ENCODE measurements at places on chromosomes 13 and 19.

DNA sequence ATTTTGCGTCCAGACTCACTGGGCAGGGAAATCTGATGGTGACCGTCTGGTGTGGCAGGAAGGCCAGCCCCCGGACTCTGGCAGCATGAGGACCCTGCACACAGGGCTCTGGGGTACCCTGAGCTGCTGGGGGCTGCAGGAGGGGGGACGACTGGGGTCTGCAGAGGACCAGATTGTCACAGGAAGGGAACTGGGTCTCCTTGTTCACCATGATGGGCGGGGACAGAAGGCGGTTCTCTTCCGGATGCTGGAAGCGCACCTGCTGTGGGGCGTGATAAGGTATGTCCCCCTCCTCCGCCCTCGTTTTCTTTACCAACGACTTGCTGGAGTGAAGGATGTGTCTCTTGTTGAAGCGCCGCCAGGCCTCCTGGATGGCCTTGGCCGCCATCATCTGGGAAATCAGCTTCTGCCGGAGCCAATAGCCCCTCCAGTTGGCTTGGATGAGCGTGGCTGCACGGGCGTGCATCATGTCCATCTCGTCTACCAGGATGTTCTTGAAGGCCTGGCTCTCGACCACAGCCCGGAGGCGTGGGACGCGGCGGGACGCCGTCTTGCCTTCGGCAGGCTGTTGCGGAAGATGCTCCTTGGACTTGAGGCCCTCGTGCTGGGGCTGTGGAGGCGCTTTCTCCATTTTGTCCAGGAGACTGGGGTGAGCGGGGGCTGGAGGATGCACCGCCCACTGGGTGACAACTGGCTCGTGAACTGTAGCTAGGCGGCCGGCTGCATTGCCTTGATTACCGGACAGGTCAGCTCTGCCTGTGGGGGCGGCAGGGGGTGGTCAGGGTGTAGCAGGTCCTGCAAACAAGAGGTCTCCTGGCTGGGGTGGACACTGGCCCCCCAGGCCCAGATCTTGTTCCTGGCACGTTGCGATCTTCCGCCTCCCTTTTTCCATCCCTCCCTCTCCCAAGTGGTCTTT, 7.2 kb downstream of the IQCN start:
- DNase-seq: no peak

DNA sequence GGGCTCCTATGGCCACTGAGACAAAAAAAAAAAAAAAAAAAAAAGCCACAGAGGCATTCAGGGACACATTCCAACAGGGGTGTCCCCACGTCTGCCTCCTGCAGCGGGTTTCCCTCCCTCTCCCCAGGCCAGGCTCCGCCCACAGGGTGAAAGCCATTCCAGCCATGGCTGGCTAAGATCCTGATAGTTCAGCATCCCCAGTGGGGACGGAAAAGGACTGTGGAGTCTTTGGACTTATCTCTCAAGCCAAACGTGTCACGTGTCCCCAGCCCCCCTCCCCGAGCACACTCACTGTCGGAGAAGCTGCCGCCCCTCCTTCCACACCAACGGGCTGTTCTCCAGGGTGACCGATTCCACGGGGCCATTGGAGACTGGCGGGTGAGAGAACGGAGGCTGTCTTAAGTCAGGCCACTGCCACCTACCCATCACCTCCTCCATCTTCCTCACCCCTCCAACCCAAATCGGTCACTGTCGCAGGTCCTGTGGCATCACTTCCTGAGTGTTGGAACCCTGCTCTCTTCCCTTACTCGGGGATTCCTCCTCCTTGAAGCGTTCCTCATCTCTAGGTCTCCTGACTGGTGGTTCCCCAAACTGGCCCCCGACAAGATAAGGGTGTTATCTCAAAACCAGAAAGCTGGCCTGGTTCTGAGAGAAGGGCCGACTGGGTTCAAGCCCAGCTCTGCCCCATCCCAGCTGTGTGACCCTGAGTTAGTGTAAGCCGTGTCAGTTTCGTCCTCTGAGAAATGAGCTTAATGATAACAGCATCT, 9.1 kb upstream of the FKRP start:
- no peak for DNase-seq

DNA sequence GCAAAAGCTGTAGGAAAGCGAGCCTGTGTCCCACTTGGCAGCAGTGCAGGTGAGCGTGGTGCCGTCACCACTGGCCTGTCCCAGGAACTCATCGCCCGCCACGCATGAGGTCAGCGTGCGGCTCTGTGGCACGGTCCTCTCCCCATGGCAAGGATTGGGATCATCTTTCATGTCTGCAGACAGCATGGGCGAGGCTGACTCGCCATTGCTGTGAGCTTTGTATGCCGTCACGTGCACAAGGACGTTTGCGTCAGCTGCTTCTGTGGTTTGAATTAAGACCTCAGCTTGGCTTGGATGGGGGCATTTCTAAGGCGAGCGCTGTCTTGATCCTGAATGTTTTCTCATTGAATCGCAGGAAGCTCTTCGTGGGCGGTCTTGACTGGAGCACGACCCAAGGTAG, 9.8 kb downstream of the DAZAP1 start:
- DNase-seq: no peak

DNA sequence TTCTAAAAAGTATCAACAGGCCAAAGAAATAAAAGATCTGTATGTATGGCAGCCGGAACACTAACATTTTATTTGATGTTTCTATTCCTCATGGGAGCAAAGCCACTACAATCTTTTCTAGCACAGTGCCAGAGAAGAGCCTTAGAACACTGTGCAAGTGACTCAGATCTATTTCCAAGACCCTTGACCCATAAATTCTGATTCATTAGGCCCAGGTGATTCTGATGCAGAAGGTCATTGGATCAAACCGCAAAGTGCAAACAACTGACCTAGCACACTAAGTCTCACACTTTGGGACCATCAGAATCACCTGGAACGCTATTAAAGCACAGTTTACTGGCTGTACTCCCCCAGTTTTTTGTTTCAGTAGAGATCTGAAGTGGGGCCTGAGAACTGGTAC, 87.6 kb downstream of the MYCBP2 start:
- DNase-seq: no peak

- DNase-seq: no peak
Measured at GRCh38 chr13:106562301-106562700, 5.6 kb downstream of the ARGLU1 start.

- DNase-seq: no peak
Measured at GRCh38 chr13:80755910-80756309, 415.0 kb upstream of the SPRY2 start.

- DNase-seq: no peak
Measured at GRCh38 chr19:18795540-18795939, 4.4 kb upstream of the COMP start.

DNA sequence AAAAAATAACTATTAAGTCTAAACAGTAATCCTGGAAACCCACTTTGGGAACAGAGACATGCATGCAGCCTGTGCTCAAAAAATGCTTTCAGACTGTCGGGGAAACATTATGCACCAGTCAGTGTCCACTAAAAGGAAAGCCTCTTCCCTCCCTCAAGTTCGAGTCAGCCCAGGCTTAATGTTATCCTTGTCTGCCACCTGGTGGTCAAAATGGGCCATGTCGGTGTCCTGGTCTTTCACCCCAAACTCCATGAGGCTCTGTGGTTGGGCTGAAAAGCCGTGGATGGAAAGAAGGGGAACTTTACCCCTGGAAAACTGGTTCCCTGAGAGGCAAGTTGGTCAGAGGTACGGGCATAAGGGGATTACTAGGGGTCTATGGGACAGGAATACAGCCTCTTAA, 88.4 kb upstream of the ZNF492 start:
- DNase-seq: no peak

- DNase-seq: no peak
Measured at GRCh38 chr13:38415233-38415632, 65.6 kb downstream of the UFM1 start.
